ENCODE measurements at places on chromosomes 2 and 18. TPM values are rescaled to one million over a fixed set of nuclear protein-coding genes. Genes with fewer than 3 reads are reported as not detected.

C2orf92 gene
- 16.2 TPM for total RNA-seq

HOXD3 gene
- total RNA-seq, result 3.0 TPM

SERPINB4 gene
- not detected for total RNA-seq

FIGN gene
- total RNA-seq, result 10.3 TPM

ALPP gene
- not detected for total RNA-seq

ATL2 gene
- total RNA-seq, result 175 TPM

ADRA2B gene
- total RNA-seq, result 1.9 TPM

ASXL3 gene
- 30.6 TPM for total RNA-seq

CENPA gene
- total RNA-seq, result 2.4 TPM

KCNS3 gene
- 10.9 TPM for total RNA-seq

CD207 gene
- total RNA-seq, result 5.3 TPM

SLC11A1 gene
- 7.8 TPM for total RNA-seq

PLGLB1 gene
- 16.7 TPM for total RNA-seq

AGXT gene
- not detected for total RNA-seq

EIPR1 gene
- 40.4 TPM for total RNA-seq

LCT gene
- total RNA-seq, result not detected

CROCC2 gene
- total RNA-seq, result 0.16 TPM

CACNB4 gene
- total RNA-seq, result 26.2 TPM

PRSS56 gene
- 9.6 TPM for total RNA-seq

SS18 gene
- total RNA-seq, result 160 TPM

COPS9 gene
- 39.4 TPM for total RNA-seq

TUBB8B gene
- total RNA-seq, result not detected

ALPG gene
- not detected for total RNA-seq

CREG2 gene
- total RNA-seq, result 2.8 TPM

CCDC93 gene
- total RNA-seq, result 51.2 TPM

ONECUT2 gene
- total RNA-seq, result 10.5 TPM

C2orf81 gene
- 3.1 TPM for total RNA-seq

VAMP8 gene
- 8.5 TPM for total RNA-seq

AMER3 gene
- total RNA-seq, result 11.8 TPM

CEBPZOS gene
- 25.3 TPM for total RNA-seq

DSG4 gene
- total RNA-seq, result not detected

UGT1A10 gene
- not detected for total RNA-seq

TMEM178A gene
- 19.2 TPM for total RNA-seq

FBLN7 gene
- 17.3 TPM for total RNA-seq

SDC1 gene
- total RNA-seq, result 33.8 TPM

PIEZO2 gene
- 78.8 TPM for total RNA-seq

CFAP65 gene
- total RNA-seq, result not detected

TUBA3E gene
- not detected for total RNA-seq

ARHGEF4 gene
- 57.8 TPM for total RNA-seq

CXCR1 gene
- 0.33 TPM for total RNA-seq

REG3G gene
- total RNA-seq, result not detected

TXNL4A gene
- total RNA-seq, result 26.2 TPM

MC4R gene
- total RNA-seq, result 1.2 TPM

POTEJ gene
- 0.71 TPM for total RNA-seq

PTH2R gene
- total RNA-seq, result 4.2 TPM

ABHD1 gene
- 0.49 TPM for total RNA-seq
